ENCODE measurements at places on chromosomes 7 and 10.

GRCh38 chr10:7075110-7075509, 335.7 kb downstream of the SFMBT2 start:
- no peak for DNase-seq

DNA sequence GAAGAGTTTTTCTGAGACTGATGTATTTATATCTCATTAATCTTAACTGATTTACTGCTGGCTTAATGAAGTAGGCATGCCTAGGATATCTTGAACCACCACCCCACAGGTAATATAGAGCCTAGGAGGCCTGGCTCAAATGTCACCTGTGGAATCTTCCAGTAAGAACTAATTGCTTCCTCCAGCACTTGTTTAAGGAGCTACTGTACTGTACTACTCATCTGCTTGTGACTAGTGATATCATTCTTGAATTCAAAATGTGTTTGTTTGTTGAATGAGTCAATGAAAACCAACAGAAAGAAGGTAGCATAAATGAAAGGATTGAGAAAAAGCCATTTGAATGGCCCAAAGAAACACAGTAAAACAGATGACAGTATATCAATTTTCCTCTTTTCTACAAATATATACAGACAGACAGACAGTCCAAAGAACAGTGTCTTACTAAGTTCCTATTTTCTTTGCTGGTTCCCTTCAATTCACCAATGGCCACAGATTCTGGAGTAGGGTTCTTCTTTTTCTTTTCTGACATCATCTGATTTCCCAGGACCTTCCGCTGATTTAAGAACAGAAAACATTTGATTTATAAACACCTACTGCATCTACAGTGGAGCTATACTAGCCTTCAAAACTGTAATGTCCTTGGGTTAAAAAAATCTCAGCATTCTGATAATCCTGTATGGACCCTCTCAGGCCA, 43.7 kb upstream of the SLIT1 start:
- no peak for DNase-seq

DNA sequence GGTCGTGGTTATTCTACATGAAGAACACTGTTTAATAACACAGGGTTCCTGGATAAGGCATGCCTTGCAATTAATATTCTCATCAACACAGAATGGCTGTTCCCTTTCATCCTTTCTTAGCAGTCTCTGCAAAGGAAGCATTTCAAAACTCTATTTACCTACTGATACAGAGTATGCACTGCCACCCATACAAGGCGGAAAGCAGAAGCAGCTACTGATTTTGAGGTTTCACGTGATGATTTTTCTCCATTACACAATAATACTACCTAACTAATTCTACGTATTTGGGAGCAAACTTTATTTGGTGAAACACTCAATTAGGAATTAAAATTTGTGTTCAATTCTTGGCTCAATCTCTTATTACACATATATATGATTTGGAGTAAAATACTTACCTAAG, 43.0 kb upstream of the COL1A2 start:
- DNase-seq = no peak

DNA sequence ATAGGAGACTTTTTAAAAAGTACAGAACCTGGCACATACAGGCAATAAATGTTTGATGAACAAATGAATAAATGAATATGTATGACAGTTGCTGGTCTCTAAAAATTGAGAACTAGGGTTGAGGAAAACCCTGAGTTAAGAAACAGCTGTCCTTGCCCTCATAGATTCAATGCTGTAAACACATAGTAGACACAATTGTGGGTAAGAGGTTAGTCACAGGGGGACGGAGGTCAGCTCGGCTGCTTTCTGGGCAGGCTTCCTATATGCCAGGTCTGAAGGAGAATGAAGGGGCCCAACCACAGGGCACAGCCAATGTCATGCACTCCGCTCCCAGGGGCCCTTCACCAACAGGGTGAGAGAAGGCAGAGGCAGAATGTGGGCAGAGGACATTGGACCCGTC, 143.3 kb upstream of the RSU1 start:
- no peak for DNase-seq

DNA sequence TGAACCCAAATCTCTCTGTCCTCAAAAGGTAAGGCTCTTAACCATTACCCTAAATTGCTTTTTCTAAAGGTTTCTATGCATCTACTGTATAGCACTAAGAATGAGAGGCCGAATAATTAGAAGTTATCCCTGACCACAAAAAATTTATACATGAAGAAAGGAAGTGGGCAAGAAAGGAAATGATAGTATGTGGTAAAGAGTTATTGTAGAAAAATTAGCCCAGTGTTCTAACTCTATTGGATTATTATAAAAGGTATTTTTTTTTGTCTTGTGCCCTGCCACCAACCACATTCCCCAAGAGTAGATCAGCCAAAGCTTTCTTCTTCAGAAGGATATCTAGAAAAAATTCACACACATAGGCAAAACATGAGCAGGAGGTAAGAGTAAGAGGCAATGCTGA, 45.4 kb downstream of the DKK1 start:
- no peak for DNase-seq

DNA sequence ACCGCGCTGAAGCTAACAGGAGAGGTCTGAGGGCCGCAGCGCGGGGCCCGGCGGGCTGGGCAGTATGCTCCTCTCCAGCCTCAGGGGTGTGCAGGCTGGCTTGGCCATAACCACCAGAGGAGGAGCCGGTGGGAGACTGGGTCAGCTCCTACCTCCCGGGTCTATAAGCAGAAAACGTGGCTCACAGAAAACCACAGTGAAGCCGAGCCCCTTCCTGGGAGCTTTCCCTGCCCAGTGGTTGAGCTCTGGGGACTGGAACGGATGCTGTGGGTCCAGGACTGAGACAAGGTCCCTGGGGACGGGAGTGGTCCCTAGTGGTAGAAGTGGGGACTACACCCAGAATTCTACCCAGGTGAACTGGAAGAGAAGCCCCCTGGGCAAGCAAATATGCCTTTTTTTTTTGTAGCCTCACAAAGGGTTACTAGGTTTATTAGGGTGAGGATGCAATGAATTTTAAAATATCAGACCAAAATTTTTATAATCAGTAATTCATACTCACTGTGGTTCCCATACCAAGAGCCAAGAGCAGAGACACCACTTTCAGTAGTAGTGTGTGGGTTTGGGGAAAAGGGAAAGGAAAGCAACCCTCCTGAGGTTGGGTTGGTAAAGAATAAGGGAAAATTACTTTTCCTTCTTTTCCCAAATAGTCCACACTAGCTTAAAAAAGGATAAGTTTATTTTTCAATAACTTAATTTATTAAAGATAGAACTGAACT, 67.9 kb upstream of the PRKCQ start:
- DNase-seq = peak; percentile 45

- no peak for DNase-seq
Observed at GRCh38 chr7:123823898-123824753, 20.8 kb upstream of the HYAL4 start.

DNA sequence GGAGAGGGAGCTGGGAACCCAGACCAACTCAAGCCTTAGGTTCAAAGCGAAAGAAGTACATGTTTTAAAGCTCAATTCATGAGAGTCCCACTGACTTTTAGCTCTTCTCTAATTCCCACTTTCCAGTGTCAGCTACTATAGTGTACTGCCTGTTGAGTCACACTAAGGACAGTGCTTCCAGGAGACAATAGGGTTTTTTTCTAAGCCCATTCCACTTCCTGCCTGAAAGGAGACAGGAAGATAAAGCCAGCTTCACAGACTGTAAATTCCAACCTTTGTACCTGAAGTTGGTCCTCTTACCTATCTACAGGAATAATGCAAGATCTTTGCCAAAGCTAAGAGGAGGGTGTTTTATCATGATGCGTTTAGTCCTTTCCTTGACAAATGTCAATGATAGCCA, 4.4 kb downstream of the MSRB2 start:
- DNase-seq = no peak

DNA sequence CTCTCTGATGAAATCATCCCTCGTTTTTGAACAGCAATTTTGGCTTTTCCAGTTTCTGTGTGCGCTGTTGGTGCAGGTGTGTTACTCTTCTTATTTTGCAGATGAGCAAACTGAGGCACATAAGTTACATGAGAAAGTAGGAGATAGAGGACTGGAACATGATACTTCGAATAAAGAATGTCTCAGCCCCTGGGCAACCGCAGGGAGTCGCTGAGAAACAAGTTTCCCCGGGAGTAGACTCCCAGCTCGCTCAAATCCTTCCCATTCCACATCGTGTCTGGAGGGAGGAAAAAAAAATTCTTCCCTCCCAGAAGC, 18.0 kb downstream of the MXI1 start:
- no peak for DNase-seq

GRCh38 chr10:71260622-71261325, 48.4 kb downstream of the UNC5B start:
- DNase-seq = no peak

DNA sequence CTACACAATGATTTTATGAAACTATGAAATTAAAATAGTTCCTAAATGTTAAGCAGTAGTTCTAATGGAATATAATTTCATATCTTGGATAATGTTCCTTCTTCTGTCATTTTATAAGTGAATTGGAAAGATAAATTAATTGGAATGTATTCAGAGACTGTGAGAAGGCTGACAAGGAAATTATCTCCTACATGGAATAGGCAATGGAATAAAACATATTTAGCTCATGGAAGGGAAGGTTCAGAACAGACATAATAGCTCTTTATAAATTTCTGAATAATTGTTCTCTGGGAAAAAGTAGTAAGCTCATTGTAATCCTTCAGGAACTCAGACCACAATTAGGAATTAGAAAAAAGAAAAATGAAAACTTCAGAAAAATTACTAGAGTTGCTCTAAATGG, 1172.3 kb upstream of the SORCS1 start:
- DNase-seq = no peak

Data from psoas muscle (tissue), 8 donors.